ENCODE measurements at places on chromosomes 16 and 17.

- no peaks in the 10 kb centered on the region for H3K4me1 ChIP-seq
- no peaks in the 10 kb centered on the region for H3K27me3 ChIP-seq
- H3K36me3 ChIP-seq, result no peaks in the 10 kb centered on the region
- DNase-seq, result no peak
Measured at GRCh38 chr17:73863761-73864535, 219.7 kb upstream of the SDK2 start.

DNA sequence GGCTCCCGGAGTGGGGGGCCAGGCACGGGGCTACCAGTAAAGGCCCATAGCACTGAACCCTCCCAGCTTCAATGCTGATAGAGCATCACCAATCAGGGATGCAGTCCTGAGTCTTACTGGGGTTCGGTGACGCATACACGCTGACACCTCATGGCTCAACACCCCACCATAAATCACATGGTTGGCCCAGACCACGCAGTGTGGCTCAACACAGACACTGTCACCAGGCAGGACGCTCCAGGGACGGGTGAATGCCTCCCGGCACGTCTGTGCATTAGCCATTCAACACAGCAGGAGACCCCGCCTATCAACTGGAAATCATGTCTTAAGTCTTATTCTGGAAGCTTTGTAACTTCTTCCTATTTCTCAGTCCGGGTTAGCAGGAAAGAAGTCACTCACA is 35.0 kb downstream of the NECAB2 start:
- no peaks in the 10 kb centered on the region for H3K36me3 ChIP-seq
- no peaks in the 10 kb centered on the region for H3K4me1 ChIP-seq
- no peaks in the 10 kb centered on the region for H3K27me3 ChIP-seq
- H3K4me3 ChIP-seq, result no peak overlapping the region
- H3K27ac ChIP-seq, result no peak overlapping the region

GRCh38 chr16:75803753-75804152 is 77.5 kb upstream of the CPHXL start:
- no peaks in the 10 kb centered on the region for H3K4me1 ChIP-seq
- DNase-seq, result no peak
- no peak overlapping the region for H3K4me3 ChIP-seq
- H3K36me3 ChIP-seq, result no peaks in the 10 kb centered on the region
- H3K27me3 ChIP-seq, result no peaks in the 10 kb centered on the region

GRCh38 chr16:56936491-56936890 is 4.5 kb downstream of the HERPUD1 start:
- H3K4me1 ChIP-seq, result peaks cover 36% of the 10 kb centered on the region
- H3K27ac ChIP-seq, result no peak overlapping the region
- peaks cover 68% of the 10 kb centered on the region for H3K36me3 ChIP-seq
- no peaks in the 10 kb centered on the region for H3K27me3 ChIP-seq
- DNase-seq, result no peak

GRCh38 chr16:49837688-49838410 is 18.1 kb downstream of the ZNF423 start:
- no peaks in the 10 kb centered on the region for H3K36me3 ChIP-seq
- H3K4me1 ChIP-seq, result no peaks in the 10 kb centered on the region
- H3K27ac ChIP-seq, result no peak overlapping the region
- no peak for DNase-seq
- H3K27me3 ChIP-seq, result peaks cover 24% of the 10 kb centered on the region
- no peak overlapping the region for H3K4me3 ChIP-seq

GRCh38 chr17:81365601-81366585 is 29.4 kb upstream of the BAHCC1 start:
- no peak overlapping the region for H3K27ac ChIP-seq
- no peaks in the 10 kb centered on the region for H3K36me3 ChIP-seq
- peaks cover 35% of the 10 kb centered on the region for H3K27me3 ChIP-seq
- peaks cover 18% of the 10 kb centered on the region for H3K4me1 ChIP-seq
- no peak for DNase-seq

- H3K27me3 ChIP-seq, result no peaks in the 10 kb centered on the region
- H3K4me3 ChIP-seq, result no peak overlapping the region
- DNase-seq, result no peak
- H3K36me3 ChIP-seq, result no peaks in the 10 kb centered on the region
Measured at GRCh38 chr17:40295488-40296436, 8.1 kb downstream of the CDC6 start.

GRCh38 chr17:65053354-65053881 is 3.1 kb downstream of the GNA13 start:
- H3K36me3 ChIP-seq, result peaks cover 44% of the 10 kb centered on the region
- H3K4me3 ChIP-seq, result no peak overlapping the region
- DNase-seq, result no peak
- H3K27ac ChIP-seq, result no peak overlapping the region
- peaks cover 49% of the 10 kb centered on the region for H3K4me1 ChIP-seq

- H3K36me3 ChIP-seq, result peaks cover 33% of the 10 kb centered on the region
- H3K4me3 ChIP-seq, result peak within 1 kb of the TSS; percentile 96
- H3K27ac ChIP-seq, result peak within 1 kb of the TSS; percentile 89
- peaks cover 54% of the 10 kb centered on the region for H3K4me1 ChIP-seq
Measured at GRCh38 chr16:67936124-67936879, at the start of gene PSMB10. Gene PSMB10 (minus strand): TSS chr16:67936850. CDS start chr16:67936749, 101 bp downstream.

GRCh38 chr16:88759245-88759975 is 25.6 kb downstream of the PIEZO1 start:
- peaks cover 20% of the 10 kb centered on the region for H3K36me3 ChIP-seq
- H3K4me3 ChIP-seq, result no peak overlapping the region
- H3K27me3 ChIP-seq, result no peaks in the 10 kb centered on the region
- H3K27ac ChIP-seq, result peak overlapping the region; percentile 3
- DNase-seq, result peak; percentile 71

DNA sequence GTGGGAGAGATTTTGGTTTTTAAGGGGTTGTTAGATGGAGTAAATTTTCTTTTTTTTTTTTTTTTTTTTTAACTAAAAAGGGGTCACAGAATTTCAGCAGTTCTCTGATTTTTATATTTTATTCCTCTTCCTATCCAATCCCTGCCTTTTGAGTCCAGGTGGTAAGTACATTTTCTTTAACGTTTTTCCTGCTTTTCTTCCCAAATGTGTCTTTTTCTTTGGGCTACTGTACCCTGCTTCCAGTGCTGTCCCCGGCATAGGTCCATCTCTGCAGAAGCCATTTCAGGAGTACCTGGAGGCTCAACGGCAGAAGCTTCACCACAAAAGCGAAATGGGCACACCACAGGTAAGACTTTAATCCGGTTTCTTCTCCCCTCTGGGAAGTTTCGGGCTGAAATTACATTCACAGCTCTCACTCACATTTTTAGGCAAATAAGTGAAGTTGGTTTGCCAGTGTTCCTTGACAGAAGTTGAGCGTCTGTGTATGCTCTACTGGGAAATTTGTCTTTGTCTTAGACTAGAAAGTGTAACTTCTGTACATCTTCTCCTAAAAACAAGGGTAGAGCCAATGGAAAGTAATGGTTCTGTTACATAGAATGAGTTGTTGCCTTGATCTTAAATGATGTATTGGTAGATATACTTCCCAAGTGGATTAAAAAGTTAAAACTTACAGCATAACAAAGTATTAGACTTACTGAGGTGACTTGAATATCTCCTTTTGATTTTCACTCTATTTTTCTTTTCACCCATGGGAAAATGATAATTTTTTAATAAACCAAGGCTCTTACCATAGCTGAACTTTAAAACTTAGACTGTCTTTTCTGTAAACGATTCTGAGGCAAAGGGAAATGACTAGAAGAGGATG is 54.5 kb downstream of the TUBD1 start:
- H3K4me3 ChIP-seq, result peak overlapping the region; percentile 82
- H3K4me1 ChIP-seq, result peaks cover 18% of the 10 kb centered on the region
- H3K27ac ChIP-seq, result peak overlapping the region; percentile 77
- H3K36me3 ChIP-seq, result peaks cover 9% of the 10 kb centered on the region
- no peaks in the 10 kb centered on the region for H3K27me3 ChIP-seq
- no peak for DNase-seq

GRCh38 chr16:30985401-30986128 is 558 bp downstream of the HSD3B7 start:
- no peak overlapping the region for H3K4me3 ChIP-seq
- no peak for DNase-seq
- no peak overlapping the region for H3K27ac ChIP-seq

GRCh38 chr17:49694847-49695697 is 12.7 kb downstream of the SLC35B1 start:
- H3K4me3 ChIP-seq, result no peak overlapping the region
- H3K27me3 ChIP-seq, result no peaks in the 10 kb centered on the region
- H3K4me1 ChIP-seq, result peaks cover 32% of the 10 kb centered on the region
- DNase-seq, result peak; percentile 62
- peaks cover 4% of the 10 kb centered on the region for H3K36me3 ChIP-seq
- H3K27ac ChIP-seq, result no peak overlapping the region

DNA sequence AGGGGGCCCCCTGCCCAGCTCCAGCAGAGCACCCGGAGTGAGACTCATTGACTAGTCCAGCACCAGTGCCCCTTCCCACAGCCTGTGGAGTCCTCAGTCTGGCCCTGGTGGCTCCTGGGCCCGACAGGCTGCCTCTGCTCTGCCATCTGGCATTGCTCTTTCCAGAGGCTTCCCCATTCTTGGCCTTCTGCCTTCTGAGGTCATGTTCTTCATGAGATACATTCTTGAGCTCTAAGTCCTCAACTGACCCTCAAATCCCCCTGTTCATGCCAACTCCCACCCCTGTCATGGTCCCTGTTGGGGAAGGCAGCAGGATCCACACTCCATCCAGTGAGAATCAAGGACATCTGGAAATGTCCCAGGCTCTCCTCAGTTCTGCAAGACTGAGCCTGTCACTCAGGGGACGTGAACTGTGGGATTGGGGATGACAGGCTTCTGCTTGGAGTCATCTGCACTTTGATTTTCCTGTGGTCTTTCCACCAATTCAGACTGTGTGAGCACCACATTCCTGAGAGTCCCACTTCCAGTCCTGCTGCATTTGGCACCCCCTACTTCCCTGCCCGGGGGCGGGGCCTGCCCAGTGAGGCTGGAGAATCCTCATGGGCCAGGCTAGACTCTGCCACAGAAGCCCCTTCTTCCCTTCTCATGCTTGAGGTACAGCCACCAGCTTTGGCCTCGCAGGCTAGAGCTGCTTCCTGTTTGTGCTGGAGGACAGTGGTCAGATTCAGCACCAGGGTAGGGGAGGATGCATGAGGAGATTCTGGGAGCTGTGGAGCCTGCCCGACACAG is 2.7 kb downstream of the TRPV2 start:
- H3K36me3 ChIP-seq, result peaks cover 54% of the 10 kb centered on the region
- DNase-seq, result no peak
- H3K27me3 ChIP-seq, result no peaks in the 10 kb centered on the region
- H3K4me3 ChIP-seq, result no peak overlapping the region

DNA sequence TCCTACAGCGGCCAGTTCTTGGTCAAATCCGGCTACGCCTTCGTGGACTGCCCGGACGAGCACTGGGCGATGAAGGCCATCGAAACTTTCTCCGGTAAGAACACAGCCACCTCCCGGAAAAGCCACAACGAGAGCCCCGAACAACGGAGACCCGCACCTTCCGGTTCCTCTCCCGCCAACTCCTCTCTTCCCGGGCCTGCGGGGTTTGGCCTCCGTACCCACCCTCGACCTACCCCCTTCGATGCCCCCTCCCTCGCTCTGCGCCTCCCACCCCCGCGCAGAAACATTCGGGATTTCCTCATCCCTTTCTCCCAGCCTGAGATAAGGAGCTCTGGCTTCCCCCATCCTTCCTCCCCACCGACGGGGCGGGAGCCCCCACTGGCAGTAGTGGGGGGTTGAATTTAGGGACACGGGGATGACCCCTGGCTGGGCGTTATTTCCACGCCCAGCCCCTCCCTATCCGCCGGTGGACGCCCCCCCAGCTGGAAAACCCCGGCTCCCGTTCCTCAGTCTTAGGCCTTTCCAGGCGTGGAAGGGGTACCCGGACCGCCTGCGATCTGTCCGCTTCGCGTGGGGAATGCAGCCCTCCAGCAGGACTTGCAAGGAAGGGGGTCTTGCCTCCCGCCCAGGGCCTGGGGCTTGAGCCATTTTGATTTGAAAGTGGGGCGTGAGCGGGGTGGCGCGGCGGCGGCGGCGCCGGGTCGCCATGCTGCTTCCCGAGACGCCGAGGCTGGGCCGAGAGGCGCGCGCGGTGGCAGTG is 822 bp downstream of the IGF2BP1 start:
- peaks cover 96% of the 10 kb centered on the region for H3K27me3 ChIP-seq
- H3K27ac ChIP-seq, result no peak overlapping the region
- DNase-seq, result no peak
- no peaks in the 10 kb centered on the region for H3K36me3 ChIP-seq
- H3K4me3 ChIP-seq, result peak overlapping the region; percentile 24

DNA sequence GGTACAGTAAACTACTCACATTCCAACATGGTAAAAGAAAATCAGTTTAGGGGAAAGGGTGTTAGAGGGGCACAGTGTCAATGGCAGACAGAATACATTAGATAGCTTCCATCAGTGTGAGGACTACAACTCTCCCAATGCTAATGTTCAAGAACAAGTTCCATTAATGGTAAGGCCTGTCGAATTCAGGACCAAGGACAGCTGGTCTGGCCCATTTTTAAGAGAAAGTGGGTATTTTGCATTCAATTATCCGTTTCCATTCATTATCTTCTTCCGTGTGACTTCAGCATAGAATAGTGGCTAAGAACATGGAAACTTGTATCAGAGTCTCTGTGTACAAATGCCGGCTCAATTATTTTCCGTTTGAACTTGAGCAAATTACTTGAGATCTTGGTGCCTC is 98.4 kb downstream of the XYLT1 start:
- peaks cover 74% of the 10 kb centered on the region for H3K4me1 ChIP-seq
- H3K4me3 ChIP-seq, result no peak overlapping the region
- no peaks in the 10 kb centered on the region for H3K27me3 ChIP-seq
- no peaks in the 10 kb centered on the region for H3K36me3 ChIP-seq
- H3K27ac ChIP-seq, result no peak overlapping the region

- H3K36me3 ChIP-seq, result peaks cover 19% of the 10 kb centered on the region
- no peaks in the 10 kb centered on the region for H3K4me1 ChIP-seq
- DNase-seq, result no peak
- H3K27me3 ChIP-seq, result no peaks in the 10 kb centered on the region
- no peak overlapping the region for H3K27ac ChIP-seq
Measured at GRCh38 chr16:74521691-74522090, 85.2 kb downstream of the GLG1 start.

DNA sequence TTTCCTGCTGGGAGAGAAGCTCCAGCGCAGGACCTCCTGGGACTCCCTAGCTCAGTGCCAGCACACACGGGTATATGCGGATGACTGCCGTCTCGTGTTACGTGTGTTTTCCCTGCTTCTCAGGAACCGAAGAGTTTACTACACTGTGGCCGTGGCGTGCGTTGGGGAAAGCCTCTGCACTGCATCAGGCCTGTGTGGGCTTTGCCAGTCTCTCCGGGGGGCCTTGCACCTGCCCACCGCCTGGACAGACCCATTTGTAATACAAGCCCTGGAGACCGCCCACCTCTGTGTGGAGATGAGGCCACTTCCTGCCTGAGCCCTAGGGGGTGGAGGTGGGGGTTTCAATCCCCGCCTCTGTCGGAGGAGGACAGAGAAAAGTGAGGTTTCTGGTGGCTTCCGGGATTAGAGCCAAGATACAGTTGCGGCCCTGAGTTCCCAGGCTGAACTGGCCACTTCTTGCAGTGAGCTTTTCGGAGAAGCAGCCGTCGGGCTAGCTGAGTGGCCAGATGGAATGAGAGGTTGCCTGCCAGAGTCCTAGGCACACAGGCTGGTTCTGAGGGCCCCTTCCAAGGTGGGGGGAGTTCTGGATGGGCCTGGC is 43.4 kb upstream of the GSE1 start:
- H3K27me3 ChIP-seq, result no peaks in the 10 kb centered on the region
- peaks cover 72% of the 10 kb centered on the region for H3K4me1 ChIP-seq
- H3K36me3 ChIP-seq, result peaks cover 3% of the 10 kb centered on the region
- peak overlapping the region; percentile 15 for H3K4me3 ChIP-seq

GRCh38 chr16:4601036-4601863 is 13.4 kb downstream of the UBALD1 start:
- H3K27ac ChIP-seq, result no peak overlapping the region
- no peak for DNase-seq
- no peaks in the 10 kb centered on the region for H3K36me3 ChIP-seq
- no peaks in the 10 kb centered on the region for H3K27me3 ChIP-seq

- H3K4me1 ChIP-seq, result peaks cover 5% of the 10 kb centered on the region
- H3K4me3 ChIP-seq, result no peak overlapping the region
- peaks cover 7% of the 10 kb centered on the region for H3K27me3 ChIP-seq
- no peak overlapping the region for H3K27ac ChIP-seq
- DNase-seq, result no peak
Measured at GRCh38 chr16:73046849-73047214, 1.1 kb downstream of the ZFHX3 start.
